ENCODE measurements at places on chromosomes 11 and 22.

DNA sequence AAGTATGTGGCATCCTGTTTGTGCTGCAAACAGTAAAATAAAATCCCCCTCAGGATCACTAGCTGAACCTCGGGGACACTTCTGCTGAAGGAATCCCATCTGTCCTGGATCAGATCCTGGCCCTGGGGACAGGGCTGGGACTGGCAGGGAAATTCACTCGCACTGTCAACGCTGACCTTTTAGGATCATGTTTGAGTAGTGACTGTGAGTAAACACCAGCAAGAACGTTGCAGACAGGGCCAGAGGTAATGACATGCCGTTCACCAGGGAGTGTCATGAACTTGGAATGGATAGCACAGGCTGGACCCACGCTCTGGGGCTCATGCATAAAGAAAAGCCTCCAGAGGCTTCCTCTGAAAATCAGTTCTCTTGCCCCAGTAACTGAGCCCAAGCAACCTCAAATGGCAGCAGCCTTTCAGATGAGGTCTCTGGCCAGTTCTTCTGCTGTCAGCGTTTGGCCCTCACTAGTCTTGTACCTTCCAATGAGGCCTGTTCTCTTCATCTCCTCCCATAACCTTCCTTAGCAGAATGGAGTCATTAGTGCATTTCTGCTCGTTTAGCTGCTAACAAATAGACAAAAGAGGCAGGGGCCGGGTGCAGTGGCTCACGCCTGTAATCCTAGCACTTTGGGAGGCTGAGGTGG is 51.0 kb upstream of the BARX2 start:
- DNase-seq = no peak

GRCh38 chr11:77300695-77301094 is 791 bp downstream of the GDPD4 start:
- DNase-seq = no peak

DNA sequence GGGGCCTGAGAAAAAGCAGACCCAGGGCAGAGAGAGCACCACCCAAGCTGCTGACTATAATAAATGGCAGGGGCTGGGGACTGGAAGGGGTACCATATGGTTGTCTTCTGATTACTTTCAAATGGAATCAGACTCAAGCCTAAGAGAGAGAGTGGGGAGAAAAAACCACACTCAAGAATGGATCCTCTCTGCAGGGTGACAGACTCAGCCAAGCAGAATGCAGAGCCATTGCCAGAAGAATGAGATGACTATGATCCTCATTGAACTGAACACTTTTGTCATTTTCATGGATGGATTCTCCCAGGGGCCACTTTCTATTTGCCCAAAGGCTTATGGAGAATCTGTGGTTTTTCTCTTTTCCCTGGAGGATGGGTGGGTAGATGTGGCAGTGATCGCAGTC is 8.7 kb downstream of the UBASH3B start:
- no peak for DNase-seq

DNA sequence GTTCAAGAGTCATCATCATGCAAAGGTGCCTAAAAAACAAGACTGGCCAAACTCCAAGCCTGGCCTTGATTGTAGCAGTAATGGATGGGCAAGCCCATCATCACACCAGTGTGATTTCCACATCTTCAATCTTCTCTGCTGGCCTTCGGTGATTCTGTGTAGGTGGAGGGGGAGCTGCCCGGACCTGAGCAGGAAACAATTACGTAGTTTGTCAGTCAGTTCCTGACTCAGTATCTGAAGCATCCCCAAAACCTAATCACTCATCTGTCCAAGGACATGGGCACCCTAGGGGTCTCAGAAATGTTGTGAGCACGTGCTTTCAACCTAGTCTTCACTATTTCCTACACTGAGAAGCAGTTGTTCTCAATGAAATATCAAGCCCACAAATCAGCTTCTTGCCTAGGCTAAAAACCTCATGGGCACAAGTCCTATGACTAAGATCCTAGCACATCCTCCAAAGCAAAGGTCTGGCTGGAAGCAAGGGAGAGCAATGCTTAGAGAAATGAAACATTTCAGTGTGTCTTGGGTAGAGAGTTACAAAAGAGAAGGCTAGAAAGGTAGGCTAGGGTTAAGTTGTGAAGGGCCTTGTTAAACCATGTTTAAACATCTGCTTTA is 24.6 kb downstream of the ATG16L2 start:
- no peak for DNase-seq

DNA sequence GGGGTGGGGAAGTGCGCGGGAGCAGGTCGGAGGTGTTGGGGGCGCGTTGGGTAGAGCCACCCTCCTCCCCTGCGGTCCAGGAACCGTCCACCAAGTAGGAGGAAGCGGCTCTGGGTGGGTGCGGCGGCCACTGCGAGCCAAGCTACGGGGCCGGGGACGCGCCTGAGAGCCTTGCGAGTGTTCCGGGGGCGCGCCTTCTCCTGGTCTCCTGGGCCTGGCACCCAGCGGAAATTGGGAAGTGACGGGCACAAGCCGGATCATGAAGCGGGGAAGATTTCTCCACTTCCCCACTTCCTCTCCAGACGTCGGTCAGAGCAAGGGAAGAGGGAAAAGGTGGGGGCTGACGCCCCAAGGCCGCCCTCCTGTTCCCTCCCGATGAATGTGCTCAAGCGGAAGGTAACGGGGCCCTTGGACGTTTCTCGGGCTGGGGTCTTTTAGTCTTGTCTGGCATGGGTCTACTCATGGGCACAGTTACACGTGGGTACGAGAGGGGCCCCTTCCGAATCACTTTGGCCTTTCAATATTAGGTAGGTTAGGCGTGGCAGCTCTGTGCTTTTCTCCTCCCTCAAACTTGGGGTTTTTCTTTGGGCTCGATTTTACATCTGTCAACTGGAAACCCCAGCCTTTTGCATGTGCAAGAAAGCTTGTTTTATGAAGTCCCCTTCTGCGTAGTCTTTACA is 865 bp downstream of the RBM14 start:
- DNase-seq = no peak

All from CD4-positive, alpha-beta T cell treated with Interleukin-6 at 100 ng/mL for 8 hours (primary cell).